ENCODE measurements at places on chromosomes 5 and 9.

DNA sequence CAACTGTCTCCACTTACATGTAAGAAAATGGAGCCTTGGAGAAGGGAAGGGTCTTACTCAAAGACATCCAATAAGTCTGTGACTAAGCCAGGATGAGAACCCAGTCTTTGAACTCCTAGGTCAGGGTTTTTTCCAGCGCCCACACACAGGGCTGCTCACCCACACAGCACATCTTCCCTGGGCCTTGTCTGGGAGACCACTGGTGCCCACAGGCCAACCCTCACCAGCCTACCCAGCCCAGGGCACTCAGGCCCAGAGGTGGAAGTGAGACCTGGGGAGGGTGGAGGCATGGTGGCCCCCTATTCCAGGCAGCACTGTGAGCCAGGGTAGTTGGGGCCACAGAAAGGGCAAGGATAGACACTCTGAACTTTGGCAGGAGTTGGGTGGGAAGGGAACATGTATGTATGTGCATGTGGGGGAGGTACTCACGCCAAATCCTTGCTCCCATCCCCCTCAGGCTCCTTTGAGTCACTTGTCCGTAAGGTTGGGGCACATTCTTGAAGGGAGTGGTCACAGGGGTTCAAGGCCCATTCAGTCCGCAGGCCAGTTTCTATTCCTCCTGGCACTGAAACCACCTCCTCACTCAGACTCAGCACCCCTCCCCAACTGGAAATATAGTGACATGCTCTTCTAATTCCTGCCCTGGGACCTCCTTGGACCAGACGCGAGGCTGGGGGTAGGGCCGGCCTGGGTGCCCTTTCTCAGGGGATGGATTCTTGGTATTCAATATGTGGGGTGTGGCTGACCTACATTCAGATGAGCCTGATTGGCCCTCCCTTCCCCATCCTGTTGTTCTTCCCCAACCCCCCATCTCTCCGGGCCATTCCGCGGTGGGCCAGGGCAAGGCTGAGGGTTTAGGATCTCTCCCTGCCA lies 2.9 kb upstream of the SLC4A9 start:
- no peak for DNase-seq

GRCh38 chr5:175444060-175444904 lies at the start of gene DRD1:
TSS of gene DRD1 (minus strand) at chr5:175444182. CDS start at chr5:175443099, 1,083 bp downstream.
- DNase-seq, result no peak

DNA sequence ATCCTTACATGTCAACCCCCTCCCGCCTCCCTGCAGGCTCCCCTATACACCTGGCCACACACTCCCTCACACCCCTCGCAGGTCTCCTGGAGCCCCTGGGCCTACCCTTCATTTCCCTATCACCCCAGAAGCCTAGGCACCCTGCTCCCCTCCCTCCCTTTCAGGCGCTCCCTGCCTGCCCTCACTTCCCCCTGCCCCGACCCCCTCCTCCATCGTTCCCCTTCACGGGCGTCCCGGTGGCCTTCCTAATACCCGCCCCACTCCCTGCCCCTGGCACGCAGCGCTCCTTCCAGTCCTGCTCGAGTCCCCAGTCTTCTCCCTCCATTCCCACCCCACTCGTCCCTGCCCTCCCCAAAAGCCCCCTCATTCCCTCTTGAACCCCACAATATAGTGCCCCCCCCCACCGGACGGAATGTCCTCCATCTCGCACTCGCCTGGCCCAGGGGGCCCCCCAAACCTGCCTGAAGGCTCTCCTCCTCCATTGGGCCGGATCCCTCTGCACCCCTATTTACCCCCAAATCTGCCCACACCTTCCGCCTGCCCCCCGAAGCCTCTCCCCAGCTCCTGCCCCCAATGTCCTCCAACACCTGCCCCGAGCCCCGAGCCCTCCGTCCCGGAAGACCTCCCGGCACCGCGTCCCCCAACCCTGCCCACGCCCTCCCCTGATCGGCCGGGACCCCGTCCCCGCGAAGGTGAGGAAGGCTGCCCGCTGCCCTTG lies 746 bp downstream of the STRBP start:
- no peak for DNase-seq

GRCh38 chr5:61768692-61769281 lies 436.7 kb downstream of the ZSWIM6 start:
- no peak for DNase-seq

GRCh38 chr5:167217097-167217743 lies 1074.2 kb upstream of the WWC1 start:
- DNase-seq, result no peak

- DNase-seq, result no peak
Measured at GRCh38 chr5:163433271-163433670, 4.1 kb upstream of the CCNG1 start.

DNA sequence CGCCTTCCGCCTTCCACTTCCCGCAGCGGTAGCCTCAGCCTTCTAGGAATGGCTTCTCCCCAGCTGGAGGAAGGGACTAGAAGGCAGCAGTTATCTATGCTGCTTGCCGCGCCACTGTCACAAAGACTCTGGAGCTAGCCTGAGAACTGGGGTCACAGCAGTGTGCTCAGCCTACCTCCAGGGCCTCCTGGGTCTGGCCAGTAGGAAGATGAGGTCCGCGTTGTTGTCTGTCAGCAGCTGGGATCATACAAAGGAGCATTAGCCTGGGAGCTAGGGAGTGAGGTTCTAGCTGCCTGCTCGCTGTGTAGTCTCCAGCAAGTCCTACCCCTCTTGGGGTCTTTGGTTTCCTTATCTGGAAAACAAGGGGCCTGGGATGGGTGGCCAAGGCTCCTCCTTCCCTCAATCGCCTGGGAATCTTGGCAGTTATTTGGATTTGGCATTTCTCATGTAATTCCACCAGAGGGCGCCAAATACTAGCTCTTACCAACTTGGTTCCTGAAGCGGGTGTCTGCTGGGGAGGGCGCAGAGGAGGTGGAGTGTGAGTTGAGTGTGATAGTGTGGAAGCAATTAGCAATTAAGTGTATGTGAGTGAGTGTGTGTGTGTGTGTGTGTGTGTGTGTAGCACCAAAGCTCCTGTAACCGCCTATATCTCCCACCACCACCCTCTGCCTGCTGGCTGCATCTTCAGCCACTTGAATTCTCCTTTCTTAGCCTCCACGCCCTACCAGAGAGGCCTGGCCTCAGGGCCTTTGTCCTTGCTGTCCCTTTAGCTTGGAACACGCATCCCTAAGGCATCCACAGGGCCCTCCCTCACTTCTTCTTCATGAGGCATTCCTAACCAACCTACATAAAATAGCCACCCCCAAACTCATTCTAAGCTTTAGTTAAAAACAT lies 97.1 kb downstream of the ENTREP1 start:
- no peak for DNase-seq

- no peak for DNase-seq
Measured at GRCh38 chr5:67025457-67025856, 171.1 kb downstream of the CD180 start.

- peak; percentile 16 for DNase-seq
Measured at GRCh38 chr5:150846654-150847333, 473 bp downstream of the IRGM start.

GRCh38 chr5:135454946-135455345 lies 2.8 kb upstream of the TIFAB start:
- no peak for DNase-seq

GRCh38 chr5:130496215-130496614 lies 592.0 kb downstream of the CHSY3 start:
- DNase-seq, result no peak

DNA sequence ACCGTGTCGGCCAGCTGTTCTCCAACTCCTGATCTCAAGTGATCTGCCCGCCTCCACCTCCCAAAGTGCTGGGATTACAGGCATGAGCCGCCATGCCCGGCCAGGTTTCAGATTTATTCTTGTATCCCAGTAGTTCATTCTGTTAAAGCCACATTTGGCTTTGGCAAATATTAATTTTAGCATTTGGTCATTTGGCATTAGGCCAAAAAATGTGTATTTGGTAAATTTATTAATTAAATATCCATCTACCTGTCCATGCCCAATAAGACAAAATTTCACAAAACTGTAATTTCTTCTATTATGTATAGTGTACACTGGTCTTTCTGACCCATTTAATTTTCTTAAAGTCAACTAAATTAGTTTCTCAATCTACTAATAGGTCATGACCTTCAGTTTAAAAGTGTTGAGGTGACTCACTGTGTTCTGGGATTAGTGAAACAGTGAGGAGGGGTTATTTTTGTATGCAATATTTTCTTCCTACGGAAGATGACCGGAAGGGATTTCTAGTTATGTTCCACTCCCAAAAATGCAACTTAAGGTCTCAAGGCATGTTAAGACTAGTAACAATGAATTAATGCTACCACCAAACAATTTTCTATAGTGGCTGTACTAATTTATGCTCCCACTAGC lies 21.0 kb downstream of the OSTF1 start:
- no peak for DNase-seq

- no peak for DNase-seq
Measured at GRCh38 chr5:114822436-114822835, 347.3 kb downstream of the TRIM36 start.

GRCh38 chr5:115816226-115817081 lies at the start of gene CDO1:
TSS of gene CDO1 (minus strand) at chr5:115816659. CDS start at chr5:115816397, 262 bp downstream.
- DNase-seq, result no peak

GRCh38 chr5:92662741-92663140 lies 918.3 kb downstream of the NR2F1-AS1 start:
- DNase-seq, result no peak

- DNase-seq, result no peak
Measured at GRCh38 chr5:51278539-51278938, 104.7 kb upstream of the ISL1 start.

- no peak for DNase-seq
Measured at GRCh38 chr5:81803812-81804211, 52.9 kb upstream of the SSBP2 start.

GRCh38 chr9:87451149-87451548 lies 46.5 kb upstream of the DAPK1 start:
- no peak for DNase-seq

- DNase-seq, result no peak
Measured at GRCh38 chr9:124506931-124507879, at the start of gene NR5A1. TSS of gene NR5A1 (minus strand) at chr9:124507399. CDS start at chr9:124503395, 4,004 bp downstream.

DNA sequence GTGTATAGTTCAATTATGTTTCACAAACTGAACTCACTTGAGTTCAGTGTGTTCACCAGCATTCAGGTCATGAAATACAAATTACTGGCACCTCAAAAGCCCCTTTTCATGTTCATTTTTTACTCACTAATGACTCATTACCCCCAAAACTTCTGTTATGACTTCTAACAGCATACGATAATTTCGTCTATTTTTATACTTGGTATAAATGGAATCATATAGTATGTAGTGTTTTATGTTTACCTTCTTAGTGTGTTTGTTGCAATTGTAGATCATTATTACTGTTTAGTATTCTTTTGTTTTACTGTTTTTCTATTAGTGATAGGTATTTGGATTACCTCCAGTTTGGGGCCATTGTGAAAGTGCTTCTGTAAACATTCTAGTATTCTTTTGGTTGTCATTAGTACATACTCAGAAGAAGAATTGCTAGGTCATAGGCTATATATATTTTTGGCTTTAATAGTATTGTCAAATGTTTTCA lies 33.4 kb downstream of the DDX4 start:
- no peak for DNase-seq

DNA sequence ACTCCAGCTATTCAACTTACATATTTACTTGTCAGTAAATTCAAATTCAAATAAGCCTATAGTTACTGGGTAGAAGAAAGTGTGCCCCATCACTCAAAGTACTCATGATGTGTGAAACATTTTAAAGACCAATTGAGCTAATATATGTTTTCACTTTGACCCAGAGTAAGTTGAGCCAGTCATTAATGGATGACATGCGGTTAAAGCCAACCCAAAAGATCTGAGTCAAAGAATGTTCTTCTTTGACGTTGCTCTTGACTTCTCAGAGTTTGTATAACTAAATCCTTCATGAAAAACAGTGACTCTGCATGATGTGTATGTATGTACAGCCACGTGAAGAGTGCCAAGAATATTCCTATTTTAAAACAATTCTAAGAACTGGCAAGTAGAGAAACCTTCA lies 237.4 kb downstream of the NR2F1-AS1 start:
- DNase-seq, result no peak

GRCh38 chr9:114446672-114447450 lies 58.4 kb downstream of the WHRN start:
- no peak for DNase-seq

GRCh38 chr5:150616024-150616470 lies 24.4 kb upstream of the SYNPO start:
- DNase-seq, result no peak

DNA sequence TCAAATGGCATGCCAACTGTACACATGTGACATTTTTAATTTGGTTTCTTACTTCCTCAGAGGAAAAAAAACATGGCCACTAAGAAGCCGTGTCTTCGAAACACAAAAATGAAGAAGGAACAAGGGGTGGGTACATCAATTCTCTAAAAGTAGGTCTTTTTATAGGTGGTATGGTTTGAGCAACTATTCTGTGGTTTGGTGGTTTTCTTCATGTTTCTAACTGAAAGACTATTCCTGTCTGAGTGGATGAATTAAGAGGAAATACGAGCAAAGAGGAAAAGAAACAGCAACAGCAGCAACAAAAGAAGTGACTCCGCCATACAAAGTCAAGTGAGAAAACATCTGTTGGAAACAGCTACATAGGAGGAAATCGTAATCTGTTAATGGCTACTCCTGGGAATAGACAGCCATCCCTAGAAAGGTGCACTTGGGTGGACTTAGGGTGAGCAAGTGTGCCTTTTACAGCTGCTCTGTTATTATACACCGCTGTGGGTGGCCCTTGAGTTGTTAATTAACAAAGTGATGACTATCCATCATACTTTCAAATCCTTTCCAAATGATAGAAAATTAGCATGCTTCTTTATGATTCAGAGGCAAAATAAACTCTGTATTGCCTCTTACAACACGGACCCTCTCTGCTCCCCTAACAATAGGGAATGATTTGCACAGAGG lies 575.8 kb downstream of the TLE1 start:
- no peak for DNase-seq
